ENCODE measurements at places on chromosomes 4 and X.
A peak's percentile ranks its signal among the peaks of the same experiment; 100 is the strongest.

- no peak for DNase-seq
- no peaks in the 10 kb centered on the region for H3K4me1 ChIP-seq
These were observed 98.9 kb downstream of the CPEB2 start for GRCh38 chr4:15100994-15101695.

GRCh38 chrX:4239650-4240540, 526.4 kb upstream of the PRKX start:
- H3K27me3 ChIP-seq, result no peaks in the 10 kb centered on the region
- no peak for DNase-seq
- H3K27ac ChIP-seq, result peak overlapping the region; percentile 5
- peaks cover 7% of the 10 kb centered on the region for H3K4me1 ChIP-seq
- H3K36me3 ChIP-seq, result no peaks in the 10 kb centered on the region

- DNase-seq, result no peak
- H3K4me1 ChIP-seq, result no peaks in the 10 kb centered on the region
- H3K36me3 ChIP-seq, result no peaks in the 10 kb centered on the region
These were observed 181.0 kb upstream of the EOLA2 start for GRCh38 chrX:150119323-150119722.

GRCh38 chr4:80963051-80963450, 67.5 kb upstream of the BMP3 start:
- H3K27ac ChIP-seq, result no peak overlapping the region
- no peak overlapping the region for H3K4me3 ChIP-seq
- DNase-seq, result no peak
- H3K4me1 ChIP-seq, result no peaks in the 10 kb centered on the region
- no peaks in the 10 kb centered on the region for H3K27me3 ChIP-seq

DNA sequence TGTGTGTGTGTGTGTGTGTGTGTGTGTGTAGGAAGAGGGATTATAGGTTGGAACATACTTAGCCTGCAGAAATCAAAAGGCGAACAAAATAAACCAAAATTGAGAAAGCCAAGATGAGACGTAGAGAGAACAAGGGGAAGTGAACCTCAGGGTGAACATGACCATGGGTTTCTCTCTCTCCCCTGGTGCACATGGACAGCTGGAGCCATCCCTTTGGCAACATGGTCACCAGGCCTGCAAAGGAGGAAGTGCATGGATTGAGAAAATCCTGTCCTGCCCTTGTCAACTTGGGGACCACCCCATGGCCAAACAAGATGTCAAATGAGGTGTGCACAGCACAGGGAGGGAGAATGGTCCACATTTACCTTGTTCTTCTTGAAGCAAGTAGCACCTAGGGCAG, 23.1 kb downstream of the LGI2 start:
- DNase-seq, result no peak
- no peaks in the 10 kb centered on the region for H3K36me3 ChIP-seq
- H3K27ac ChIP-seq, result no peak overlapping the region
- no peaks in the 10 kb centered on the region for H3K4me1 ChIP-seq
- no peak overlapping the region for H3K4me3 ChIP-seq

- no peaks in the 10 kb centered on the region for H3K36me3 ChIP-seq
- no peak overlapping the region for H3K27ac ChIP-seq
These were observed 56.7 kb downstream of the MID1IP1 start for GRCh38 chrX:38857736-38858523.

DNA sequence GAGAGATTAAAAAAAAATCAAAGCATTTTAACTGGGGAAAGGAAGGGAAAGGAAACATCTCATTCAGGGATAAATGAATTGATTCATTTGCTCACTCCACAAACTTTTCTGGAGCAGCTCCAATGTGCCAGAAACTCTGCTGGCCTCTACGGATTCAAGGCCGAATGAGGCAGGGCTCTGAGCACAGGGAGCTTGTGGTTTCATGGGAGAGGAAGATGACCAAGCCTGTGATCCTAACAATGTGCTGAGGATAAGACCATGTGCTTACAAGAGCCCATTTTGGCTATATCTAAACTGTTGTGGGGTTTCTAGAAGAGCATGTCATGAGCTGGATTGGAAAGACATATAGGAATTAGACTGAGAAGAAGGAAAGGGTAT, 137.5 kb downstream of the ZNF674 start:
- no peak for DNase-seq
- H3K36me3 ChIP-seq, result no peaks in the 10 kb centered on the region
- H3K27me3 ChIP-seq, result no peaks in the 10 kb centered on the region
- no peaks in the 10 kb centered on the region for H3K4me1 ChIP-seq

- DNase-seq, result no peak
- H3K27me3 ChIP-seq, result no peaks in the 10 kb centered on the region
- peaks cover 94% of the 10 kb centered on the region for H3K36me3 ChIP-seq
- peaks cover 5% of the 10 kb centered on the region for H3K4me1 ChIP-seq
These were observed 78.4 kb downstream of the IRF2 start for GRCh38 chr4:184395971-184396391.

- no peak overlapping the region for H3K4me3 ChIP-seq
- H3K27me3 ChIP-seq, result no peaks in the 10 kb centered on the region
- no peak overlapping the region for H3K27ac ChIP-seq
- H3K36me3 ChIP-seq, result no peaks in the 10 kb centered on the region
- DNase-seq, result no peak
These were observed 48.6 kb upstream of the AP1S2 start for GRCh38 chrX:15903186-15903681.

GRCh38 chr4:15610855-15611254, 44.3 kb downstream of the FBXL5 start:
- no peak overlapping the region for H3K27ac ChIP-seq
- H3K36me3 ChIP-seq, result peaks cover 27% of the 10 kb centered on the region
- peaks cover 6% of the 10 kb centered on the region for H3K4me1 ChIP-seq
- no peaks in the 10 kb centered on the region for H3K27me3 ChIP-seq
- DNase-seq, result no peak

DNA sequence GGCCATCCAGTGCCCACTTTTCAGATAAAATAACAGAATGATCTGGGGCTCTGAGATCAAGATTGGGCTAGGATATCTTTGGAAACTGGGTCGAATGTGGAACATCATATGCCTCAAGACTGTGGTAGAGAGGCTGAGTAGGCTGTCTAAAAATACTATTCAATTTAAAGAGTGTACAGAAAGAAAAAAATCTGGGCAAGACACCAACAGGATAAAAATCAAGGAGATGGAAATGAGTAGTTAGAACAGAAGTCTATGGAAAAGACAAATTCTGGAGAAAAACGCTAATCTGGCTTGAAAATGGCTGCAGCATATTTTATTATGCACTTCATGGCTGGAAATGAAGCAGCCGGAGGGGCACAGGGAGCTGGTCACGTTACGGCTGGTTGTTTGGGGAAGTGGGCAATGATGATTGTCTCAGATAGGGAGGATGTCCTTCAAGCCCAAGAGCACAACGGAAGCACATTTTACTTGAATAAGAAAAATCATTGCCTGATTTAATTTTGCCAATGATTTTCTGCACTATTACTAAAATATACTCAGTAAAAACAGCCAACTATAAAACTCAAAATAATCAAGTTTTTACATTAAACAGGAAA, 27.1 kb upstream of the MAPK10 start:
- H3K36me3 ChIP-seq, result no peaks in the 10 kb centered on the region
- H3K27ac ChIP-seq, result no peak overlapping the region
- DNase-seq, result no peak
- H3K4me3 ChIP-seq, result no peak overlapping the region

GRCh38 chr4:175071123-175071522, 153.0 kb downstream of the ADAM29 start:
- no peaks in the 10 kb centered on the region for H3K4me1 ChIP-seq
- H3K36me3 ChIP-seq, result no peaks in the 10 kb centered on the region
- no peak for DNase-seq
- H3K27me3 ChIP-seq, result no peaks in the 10 kb centered on the region
- H3K27ac ChIP-seq, result no peak overlapping the region

DNA sequence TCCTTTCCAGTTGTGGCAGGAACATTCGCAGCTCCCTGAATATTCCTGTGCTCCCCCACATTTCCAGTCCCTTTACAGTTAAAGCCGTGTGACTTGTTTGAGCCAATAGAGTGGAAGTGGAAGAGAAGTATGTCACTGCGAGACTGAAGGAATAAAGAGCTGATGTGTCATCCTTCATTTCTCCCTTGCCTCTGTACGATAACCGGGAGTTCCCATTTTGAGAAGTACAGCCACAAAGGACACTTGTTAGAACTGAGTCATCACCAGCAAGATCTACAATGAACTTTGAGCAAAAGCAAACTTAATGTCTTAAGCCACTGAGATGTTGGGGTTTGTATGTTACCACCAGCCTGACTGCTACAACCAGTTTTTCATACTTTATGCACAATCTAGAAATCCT, 92.3 kb downstream of the SPRY1 start:
- no peak overlapping the region for H3K27ac ChIP-seq
- H3K4me1 ChIP-seq, result no peaks in the 10 kb centered on the region
- H3K27me3 ChIP-seq, result no peaks in the 10 kb centered on the region
- H3K4me3 ChIP-seq, result no peak overlapping the region
- H3K36me3 ChIP-seq, result no peaks in the 10 kb centered on the region
- DNase-seq, result no peak

DNA sequence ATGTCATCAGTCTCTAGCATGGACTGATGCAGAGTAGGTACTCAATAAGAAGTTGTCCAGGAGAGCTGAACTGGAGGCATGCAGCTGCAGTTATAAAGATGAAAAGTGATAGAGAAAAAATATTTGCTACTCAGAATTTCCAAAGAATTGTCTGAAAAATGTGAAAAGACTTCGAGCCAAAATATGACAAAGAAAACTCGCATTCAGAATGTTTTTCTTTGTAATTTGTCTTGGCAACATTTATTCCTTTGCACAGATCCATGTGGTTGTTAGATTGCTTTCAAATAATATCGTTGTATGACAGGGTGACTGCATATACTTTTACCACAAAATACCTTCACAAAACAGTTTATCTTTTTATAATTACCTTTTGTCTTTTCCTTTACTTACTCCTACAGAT, 128.0 kb upstream of the SLC4A4 start:
- H3K27ac ChIP-seq, result no peak overlapping the region
- H3K4me3 ChIP-seq, result no peak overlapping the region

DNA sequence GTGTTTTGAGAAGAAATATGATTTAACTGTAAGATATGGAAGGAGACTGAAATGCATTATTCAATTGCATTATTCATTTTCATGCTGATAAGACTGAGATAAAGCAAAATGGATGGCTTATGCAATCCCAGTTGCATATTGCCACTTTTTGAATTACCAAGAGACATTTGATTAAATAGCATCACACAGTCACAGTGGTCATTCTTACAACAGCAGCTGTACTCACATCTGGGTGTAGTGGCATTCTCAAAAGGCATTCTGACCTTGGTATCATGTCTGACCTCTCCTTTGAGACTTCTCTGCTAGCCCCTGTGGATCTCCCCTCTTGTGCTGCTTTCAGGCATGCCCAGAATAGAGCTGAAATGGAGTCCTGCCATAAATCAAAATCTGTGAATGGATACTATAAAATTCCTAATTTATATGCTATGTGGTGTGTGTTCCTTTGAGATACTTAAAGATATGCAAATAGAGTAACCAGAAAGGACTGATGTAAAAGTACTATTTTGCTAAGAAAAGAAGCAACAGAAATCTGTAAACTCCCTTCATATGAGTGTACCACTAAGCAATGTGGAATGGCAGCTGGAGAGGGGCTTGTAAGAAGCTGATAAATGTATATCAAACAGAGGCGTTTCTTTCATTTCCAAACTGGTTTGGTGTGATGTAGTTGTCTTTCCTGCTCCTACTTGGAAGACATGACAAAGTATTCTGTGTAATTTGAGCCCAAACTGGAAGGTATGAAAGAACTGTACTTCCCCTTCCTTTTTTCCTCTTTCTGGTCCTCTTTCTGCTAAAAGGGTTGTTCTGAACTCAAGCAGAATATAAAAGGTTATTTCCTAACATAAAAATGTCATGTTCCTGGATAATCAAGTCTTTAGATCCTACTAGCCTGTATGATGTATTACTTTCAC, 25.4 kb upstream of the METAP1 start:
- H3K27ac ChIP-seq, result no peak overlapping the region
- no peak overlapping the region for H3K4me3 ChIP-seq

GRCh38 chrX:56026815-56027214, 205.3 kb upstream of the KLF8 start:
- no peaks in the 10 kb centered on the region for H3K27me3 ChIP-seq
- no peak for DNase-seq
- H3K36me3 ChIP-seq, result no peaks in the 10 kb centered on the region
- no peak overlapping the region for H3K27ac ChIP-seq

DNA sequence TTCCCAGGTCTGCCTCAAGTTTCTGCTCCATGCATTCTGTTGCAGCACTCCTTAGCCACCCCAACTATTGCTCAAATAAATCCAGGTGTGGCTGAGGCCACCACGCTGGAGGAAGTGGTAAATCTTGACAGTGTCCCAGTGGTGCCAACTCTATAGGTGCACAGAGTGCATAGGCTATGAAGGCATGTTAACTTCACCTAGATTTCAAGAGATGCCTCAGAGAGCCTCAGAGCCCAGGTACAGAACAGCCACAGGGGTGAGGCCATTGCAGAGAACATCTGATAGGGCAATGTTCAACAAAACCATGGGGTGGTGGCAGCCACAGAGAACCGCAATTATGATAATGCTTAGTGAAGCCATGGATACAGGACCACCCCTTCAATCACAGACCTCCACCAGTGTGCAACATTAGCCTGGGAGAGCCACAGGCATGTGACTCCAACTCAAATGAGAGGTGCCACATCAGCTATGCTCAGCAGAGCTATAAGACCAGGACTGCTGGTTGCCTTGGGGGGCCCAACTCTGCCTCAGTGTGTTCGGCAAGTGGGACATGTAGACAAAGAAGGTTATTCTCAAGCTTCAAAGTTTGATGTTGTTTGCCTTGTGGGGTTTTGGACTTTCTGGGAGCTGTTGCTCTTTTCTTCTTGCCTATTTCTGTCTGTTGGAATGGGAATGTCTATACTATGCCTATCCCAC, 468.7 kb downstream of the ANKRD50 start:
- H3K36me3 ChIP-seq, result no peaks in the 10 kb centered on the region
- no peak overlapping the region for H3K27ac ChIP-seq
- H3K4me1 ChIP-seq, result no peaks in the 10 kb centered on the region
- no peaks in the 10 kb centered on the region for H3K27me3 ChIP-seq
- H3K4me3 ChIP-seq, result no peak overlapping the region

Measured in CD4-positive, alpha-beta T cell (primary cell).